ENCODE measurements at places on chromosomes 11 and 22.

DNA sequence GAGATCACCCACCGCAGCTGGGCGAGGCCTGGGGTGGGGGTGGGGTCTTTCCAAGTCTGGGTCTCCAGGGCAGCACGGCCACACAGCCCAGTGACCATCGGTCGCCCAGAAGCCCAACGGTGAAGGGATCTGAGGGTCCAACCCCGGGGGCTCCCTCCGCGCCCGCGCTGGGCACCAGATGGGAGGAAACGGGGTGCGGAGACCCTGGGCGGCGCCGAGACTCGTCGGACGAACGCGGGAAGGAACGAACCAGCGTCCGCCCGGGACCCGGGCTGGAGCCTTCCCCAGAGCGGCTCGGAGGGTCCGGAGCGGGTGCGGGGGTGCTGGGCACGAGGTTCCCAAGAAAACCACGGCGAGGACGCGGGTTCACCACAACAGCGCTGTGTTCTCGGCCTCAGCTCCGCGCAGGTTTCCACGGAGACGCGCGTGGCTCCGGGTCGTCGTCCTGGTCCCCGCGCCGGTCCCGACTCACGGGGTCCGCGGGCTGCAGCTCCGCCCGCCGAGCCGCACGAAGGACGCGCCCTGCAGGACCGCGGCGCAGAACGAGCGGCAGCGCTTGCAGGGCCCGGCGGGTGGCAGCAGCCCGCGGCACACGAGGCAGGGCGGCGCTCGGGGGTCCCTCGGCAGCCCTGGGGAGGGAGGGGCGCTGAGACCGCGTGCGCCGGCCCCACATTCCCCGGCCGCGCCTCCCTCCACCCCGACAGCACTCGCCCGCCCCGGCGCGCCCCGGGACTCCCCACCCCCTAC, 2.3 kb upstream of the IL17REL start:
- DNase-seq: peak; percentile 51

GRCh38 chr11:85742873-85743275, 56.9 kb upstream of the CCDC89 start:
- no peak for DNase-seq

DNA sequence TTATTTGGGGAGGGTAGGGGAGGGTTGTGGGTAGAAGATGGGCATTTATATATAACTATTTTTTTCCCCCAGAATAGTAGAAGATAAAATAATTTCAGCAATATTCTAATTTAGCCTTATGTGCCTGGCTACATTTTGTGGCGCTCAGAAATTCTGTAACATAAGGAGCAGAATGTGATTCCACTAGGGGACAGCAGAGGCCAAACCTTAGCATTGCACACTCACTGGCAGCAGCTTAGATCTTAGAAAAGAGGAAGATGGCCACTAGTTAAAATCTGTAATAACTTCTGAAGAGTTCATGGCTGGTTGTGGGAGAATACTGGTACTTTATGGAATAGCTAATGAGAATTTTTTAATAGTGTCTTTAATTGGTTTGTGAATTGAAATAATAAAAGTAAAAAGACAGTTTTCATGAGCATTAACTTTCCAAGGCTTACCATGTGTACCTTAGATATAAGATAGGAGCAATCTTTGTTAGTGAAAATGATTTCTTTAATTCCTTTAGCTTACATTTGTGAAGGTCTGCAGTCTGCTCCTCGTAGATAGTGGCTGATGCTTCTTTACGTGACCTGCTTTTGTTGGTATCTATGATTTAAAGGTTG, 33.1 kb downstream of the DDX10 start:
- DNase-seq: peak; percentile 29

DNA sequence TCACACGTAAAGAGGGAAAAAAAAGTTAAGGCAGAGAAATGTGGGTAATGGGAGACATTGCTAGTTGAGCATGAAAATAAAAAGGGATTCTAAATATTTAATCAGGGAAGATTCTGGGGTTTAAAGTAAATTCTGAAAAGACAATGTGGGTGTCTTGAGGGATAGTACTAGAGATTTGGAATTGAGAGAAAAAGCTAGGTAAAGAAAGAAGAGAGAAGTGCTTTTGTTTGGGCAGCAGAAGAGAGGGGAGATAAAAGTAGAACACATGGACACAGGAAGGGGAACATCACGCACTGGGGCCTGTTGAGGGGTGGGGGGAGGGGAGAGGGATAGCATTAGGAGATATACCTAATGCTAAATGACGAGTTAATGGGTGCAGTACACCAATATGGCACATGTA, 3.5 kb upstream of the YPEL4 start:
- no peak for DNase-seq

DNA sequence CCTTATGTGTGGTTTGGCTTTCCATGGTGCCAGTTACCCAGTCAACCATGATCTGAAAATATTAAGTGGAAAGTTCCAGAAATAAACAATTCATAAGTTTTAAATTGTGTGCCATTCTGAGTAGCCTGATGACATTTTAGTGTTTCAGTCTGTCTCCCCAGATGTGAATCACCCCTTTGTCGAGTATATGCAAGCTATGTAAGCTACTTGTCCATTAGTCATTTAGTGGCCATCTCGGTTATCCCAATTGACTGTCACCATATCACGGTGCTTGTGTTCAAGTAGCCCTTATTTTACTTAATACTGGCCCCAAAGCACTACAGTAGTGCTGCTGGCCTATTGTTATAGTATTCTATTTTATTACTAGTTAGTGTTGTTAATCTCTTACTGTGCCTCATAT, 44.9 kb downstream of the ATG16L2 start:
- DNase-seq: no peak

GRCh38 chr11:64023712-64024710, 11.7 kb upstream of the FLRT1 start:
- no peak for DNase-seq

GRCh38 chr11:125343718-125344131, 152.3 kb downstream of the FEZ1 start:
- DNase-seq: no peak

- DNase-seq: no peak
Measured at GRCh38 chr11:83938148-83938547, 652.0 kb upstream of the CCDC90B start.

GRCh38 chr11:108571001-108571400, 22.6 kb downstream of the EXPH5 start:
- no peak for DNase-seq

DNA sequence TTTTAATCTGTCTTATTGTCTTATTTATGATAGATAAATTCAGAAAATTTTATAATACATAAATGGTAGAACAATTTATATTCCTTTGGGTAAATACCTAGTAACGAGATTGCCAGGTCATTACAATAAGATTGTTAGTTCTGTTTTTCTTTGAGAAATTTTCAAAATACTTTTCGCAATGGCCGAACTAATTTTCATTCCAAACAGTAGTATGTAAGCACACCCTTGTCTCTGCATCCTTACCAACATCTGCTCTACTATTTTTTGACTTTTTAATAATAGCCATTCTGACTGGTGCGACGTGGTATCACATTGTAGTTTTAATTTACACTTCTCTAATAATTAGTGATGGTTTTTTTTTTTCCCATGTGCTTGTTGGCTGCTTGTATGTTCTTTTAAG, 351.4 kb upstream of the LUZP2 start:
- DNase-seq: no peak

- no peak for DNase-seq
Measured at GRCh38 chr11:9821008-9821752, 157.3 kb downstream of the SWAP70 start.

- DNase-seq: no peak
Measured at GRCh38 chr11:93504110-93505095, 38.8 kb downstream of the SMCO4 start.

GRCh38 chr22:41713004-41713403, 13.7 kb downstream of the MEI1 start:
- DNase-seq: no peak

GRCh38 chr22:32951076-32951806, 106.9 kb downstream of the SYN3 start:
- DNase-seq: no peak

GRCh38 chr22:45548247-45548840, 45.7 kb downstream of the FBLN1 start:
- DNase-seq: no peak

- no peak for DNase-seq
Measured at GRCh38 chr11:120814531-120815318, 209.2 kb upstream of the TBCEL start.

- no peak for DNase-seq
Measured at GRCh38 chr11:102546923-102547471, 16.4 kb upstream of the MMP7 start.

DNA sequence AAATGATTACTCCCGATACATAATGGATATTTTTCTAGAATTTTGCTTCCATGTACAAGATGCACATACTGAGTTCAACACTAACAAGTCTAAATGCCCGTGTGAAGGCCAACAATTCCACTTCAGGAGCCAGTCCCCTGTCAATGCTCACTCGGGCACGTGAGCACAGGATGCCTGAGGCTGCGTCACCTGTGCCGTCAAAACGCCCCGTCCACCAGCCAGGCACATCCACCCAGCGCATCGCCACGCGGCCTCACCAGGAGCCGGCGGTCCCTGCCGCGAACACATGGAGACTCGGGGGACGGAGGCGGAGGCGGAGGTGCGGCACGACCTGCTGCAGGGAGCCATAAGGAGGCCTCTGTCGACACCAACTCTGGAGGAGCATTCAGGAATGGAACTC, 9.8 kb downstream of the TOLLIP start:
- no peak for DNase-seq

DNA sequence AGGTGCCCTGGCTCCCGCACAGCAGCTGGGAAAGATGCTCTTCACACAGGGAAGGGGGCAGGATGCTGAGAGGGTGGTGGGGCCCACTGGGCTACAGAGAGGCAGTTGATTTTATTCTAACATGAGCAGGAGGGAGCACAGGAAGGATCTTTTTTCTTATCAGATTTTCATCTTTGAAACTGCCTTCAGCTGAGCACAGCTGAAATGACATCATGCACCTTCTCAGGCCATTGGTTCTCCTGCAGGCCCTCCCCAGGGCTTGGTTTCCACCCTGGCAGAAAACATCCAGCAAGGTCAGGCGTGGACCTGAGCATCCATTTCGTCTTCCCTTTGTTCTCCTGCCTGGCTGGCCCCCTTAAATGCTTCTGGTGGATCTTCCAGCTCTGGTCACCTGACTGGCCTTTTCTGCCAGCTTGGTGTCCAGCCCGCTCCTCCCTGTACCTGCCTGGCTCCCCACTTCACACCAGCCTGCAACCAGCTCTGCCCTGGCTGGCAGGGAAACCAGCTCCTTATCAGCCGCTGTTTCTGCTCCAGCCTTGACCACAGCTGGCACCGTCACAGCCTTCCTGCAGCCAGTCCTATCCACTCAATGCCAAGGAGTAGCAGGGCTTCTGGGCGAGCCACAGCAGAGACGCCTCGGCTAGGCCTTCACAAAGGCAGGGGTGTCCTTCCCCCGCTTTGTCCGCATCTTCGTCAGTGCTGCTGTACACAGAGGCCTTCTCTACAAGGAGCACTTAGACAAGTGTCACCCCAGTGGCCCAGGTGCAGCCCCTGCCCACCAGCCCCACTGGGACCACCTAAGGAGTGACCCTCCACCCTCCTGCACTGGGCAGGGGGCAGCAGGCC, 36.5 kb downstream of the TOM1 start:
- DNase-seq: no peak

GRCh38 chr11:103610435-103610834, 426.0 kb upstream of the DDI1 start:
- DNase-seq: no peak

GRCh38 chr11:72813740-72814285, 398 bp upstream of the ATG16L2 start:
- DNase-seq: peak; percentile 74

GRCh38 chr11:537622-538430, 499 bp downstream of the LRRC56 start:
- DNase-seq: no peak

DNA sequence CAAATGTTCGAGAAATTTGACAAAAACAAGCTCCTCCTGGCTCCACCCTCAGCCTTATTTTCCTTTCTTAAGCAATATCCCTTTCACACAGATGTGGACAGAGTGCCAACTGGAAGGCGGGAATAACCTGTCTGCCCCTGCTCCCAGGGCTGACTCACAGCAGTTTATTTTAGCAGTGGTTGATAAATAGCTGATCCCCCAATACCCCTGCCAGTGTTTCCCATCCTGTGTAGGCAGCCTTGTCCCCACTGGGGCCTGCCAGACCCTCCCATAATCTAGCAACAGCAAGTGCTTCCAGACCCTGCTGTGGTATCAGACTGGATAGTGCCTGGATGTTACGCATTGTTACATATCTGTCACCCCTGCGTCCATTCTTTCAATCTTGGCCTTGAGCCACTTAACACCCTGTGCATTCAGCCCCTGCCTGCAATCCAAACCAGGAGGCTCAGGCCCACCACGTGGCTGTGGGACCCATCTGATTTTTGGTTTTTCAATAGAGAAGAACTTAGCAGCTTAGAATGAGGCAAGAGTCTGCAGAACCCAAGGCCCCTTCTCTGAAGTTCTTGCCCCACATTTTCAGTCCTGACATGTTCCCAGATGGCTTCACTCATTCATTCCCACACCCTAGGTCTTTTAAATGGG, 53.7 kb downstream of the PARVA start:
- DNase-seq: no peak

DNA sequence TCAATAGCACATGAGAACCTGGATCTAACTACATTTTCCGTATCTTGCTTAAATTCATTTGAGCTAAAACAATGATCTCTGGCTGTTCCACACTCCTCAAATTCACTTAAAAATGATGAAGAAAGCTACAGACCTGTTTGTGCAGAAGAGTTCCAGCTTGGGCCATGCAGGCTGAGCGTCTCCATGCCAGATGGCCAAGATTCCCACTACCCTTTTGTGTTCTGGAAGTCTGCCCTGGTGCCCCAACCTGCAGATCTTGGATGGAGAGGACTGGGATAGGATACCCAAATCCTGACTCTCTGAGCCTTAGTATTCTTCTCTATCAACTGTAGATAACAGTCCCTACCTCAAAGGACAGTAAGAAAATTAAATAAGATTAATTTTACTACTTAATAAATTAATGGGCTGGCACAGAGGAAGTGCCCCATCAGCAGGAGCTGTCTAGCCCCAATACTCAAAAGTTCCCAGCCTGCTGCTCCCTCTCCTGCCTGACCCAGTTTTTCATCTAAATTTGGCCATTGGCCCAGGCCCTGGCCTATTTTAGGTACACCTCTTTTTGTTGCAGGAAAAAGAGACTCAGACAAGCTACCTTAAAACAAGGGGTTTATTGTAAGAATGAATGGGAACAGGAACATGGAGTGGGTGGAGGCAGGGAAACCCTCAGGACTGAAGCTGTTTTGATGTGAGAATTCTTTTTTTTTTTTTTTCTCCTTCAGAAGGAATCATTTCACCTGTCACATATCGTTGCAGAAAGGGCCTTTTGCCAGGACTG, 81.4 kb upstream of the GRK3 start:
- no peak for DNase-seq

- DNase-seq: no peak
Measured at GRCh38 chr11:95003716-95004115, 21.3 kb upstream of the KDM4E start.

DNA sequence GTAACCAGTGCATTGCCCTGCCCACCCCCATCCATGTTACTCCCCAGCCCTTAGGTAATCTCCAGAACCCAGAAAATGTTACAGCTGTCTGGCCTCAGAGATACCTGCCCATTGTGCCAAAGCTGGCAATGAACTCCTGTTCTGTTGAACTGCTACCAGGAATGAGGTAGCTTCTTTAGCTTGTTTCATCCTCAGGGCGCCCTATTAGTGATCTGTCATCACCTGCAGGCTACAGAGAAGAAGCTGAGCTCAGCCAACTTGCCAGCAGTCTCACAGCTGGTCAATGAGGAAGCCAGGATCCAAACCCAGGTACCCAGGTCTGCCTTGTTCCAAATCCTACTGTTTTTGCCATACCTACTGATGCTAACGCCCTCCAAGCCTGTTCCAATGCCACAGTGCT, 88.7 kb downstream of the GALNT18 start:
- DNase-seq: no peak

- no peak for DNase-seq
Measured at GRCh38 chr11:113991170-113991569, 16.3 kb downstream of the HTR3A start.

Measured in GM12891 (cell line).